Vagina (tissue), 2 donors: ENCODE measurements at places on chromosomes 16 and 17.

DNA sequence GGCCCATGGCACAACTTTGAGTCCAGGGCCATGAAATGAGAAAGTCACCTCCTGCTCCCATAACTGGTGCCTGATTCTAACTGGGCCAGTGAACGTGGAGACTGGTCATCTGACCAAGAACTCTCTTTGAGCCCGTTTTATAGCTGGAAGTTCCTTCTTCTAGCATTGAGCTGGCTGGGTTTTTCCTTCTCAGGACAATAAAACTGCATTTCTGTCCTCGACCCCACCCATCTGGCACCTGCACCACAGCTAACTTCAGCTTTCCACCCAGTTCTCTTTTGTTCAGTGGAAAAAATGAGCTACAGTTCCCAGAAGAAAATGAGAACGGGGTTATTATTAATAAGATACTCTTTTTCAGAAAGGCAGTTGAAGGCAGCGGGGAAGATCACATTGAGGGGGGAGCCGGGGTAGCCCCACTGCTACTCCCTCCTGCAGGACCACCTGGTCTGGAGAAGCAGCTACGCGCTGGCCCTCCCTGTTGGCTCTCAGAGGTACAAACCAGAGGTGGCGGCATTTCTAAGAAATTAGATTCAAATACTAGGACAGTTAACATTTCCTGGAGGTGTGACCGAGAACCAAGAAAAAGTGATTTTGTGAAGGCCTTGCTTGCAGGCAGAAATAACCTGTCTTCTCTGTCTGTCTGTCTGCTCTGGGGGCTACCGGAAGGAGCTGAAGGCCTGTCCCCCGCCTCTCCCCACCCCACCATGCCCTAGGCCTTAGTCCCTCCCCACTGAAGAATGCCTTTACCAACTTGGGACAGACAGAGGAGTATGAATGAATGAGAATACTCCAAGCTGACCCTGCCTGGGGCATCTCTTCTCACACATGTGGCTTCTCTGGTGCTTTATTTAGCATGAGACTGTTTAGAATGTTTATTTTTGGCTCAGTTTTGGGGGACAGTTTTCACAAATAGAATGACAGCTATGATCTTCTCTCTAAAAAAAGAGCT is 123.9 kb downstream of the XYLT1 start:
- no peak for DNase-seq

DNA sequence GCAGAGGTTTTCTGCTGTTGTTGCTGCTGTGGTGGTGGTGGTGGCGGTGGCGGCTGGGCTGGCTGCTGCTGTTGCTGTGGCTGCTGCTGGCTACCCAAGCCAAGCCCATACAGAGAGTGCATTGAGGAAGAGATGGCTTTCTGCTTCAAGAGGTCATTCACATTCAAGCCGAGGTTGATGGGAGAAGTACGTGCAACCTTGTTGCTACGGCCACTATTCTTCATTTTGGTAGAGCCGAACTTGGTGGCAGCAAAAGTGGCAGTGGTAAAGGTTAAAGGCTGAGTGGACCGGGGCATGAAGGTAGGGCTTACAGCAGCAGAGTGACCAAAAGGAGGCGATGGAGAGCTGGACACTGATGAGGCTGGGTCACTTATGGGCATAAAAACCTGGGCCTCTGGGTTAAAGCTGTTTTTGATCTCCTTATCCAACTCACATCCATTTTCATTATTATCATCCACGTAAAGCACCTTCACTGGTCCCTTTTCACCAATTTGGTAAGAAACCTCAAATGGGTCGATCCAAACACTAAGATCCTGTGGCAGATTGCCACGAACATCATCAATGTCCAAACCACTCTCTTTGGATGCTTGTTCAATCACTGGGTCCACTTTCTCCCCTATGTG is 2.8 kb downstream of the TOB1 start:
- no peak for DNase-seq

DNA sequence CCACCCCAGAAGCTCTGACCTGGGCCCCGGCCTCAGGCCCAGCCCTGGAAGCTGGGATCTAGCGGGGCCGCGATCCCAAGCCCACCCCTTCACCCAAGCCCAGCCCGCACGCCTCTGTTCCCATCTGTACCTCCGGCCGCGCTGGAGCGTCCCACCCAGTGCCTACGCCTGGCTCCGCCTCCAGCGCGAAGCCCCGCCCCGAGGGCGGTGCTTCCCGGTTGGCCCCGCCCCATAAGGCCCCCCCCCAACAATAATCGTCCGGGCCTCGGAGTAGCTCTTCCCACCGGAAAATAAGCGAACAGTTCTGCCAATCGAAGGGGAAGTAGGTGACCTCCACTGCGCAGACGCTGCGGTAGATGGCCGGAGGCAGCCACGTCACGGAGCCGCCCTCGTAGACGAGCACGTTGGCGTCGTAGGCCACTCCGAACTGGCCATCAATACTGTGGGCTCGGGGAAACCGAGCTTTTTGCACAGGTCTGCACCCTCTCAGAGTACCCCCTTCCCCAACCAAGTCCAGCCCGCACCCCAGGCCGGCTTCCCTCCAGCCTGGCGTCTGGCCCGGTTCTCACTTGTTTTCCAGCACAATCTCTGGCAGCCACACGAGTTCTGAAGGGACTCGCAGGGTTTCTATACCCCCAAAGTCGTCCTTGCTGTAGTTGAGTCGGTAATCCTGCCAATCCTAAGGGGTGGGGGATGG is 1.1 kb downstream of the CHRNE start:
- DNase-seq: no peak

DNA sequence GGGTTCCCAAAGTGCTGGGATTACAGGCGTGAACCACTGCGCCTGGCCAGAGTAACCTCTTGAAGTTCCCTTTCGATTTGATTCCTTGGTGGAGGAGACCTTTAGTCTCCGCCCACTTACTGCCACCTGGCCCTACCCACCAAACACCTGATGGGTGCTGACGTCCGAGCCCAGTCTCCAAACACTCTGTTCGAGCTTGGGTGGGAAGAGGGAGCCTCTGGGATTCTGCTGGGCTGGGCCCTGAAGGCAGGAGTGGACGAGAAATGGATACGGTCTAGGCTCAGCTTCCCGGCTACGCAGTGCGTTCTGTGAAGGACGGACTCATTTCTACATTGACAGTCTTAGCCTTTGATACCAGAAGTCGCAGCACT is 870 bp upstream of the ITGA3 start:
- DNase-seq: no peak

DNA sequence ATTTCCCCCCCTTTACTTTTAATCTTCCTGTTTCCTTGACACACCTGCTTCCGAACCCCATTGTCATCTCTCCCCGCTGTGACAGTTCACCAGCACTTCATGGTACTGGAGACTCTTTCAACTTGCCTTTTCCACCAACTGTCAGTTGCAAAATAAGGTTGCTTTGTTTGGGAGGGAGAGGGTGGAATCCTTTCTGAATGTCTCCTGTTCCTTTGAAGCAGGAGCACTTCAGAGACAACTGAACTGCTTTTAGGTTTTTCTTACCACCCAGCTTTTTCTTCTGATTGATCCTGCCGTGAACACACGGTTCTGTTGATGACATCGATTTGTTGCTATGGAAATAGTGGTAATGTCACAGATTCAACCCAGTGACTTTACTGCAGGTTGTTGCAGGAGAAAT is 42.0 kb downstream of the RPA1 start:
- no peak for DNase-seq

- DNase-seq: no peak
Observed at GRCh38 chr17:78268191-78268874, 36.9 kb downstream of the TMEM235 start.

- DNase-seq: no peak
Observed at GRCh38 chr16:22397464-22397863, 23.0 kb upstream of the CDR2 start.

GRCh38 chr17:65402513-65403496 is 158.6 kb downstream of the AXIN2 start:
- no peak for DNase-seq

GRCh38 chr17:83109386-83109785 is 30.0 kb downstream of the METRNL start:
- DNase-seq: no peak

GRCh38 chr16:13909069-13909468 is 10.9 kb upstream of the ERCC4 start:
- DNase-seq: no peak

- no peak for DNase-seq
Observed at GRCh38 chr16:49740256-49740655, 115.7 kb downstream of the ZNF423 start.

DNA sequence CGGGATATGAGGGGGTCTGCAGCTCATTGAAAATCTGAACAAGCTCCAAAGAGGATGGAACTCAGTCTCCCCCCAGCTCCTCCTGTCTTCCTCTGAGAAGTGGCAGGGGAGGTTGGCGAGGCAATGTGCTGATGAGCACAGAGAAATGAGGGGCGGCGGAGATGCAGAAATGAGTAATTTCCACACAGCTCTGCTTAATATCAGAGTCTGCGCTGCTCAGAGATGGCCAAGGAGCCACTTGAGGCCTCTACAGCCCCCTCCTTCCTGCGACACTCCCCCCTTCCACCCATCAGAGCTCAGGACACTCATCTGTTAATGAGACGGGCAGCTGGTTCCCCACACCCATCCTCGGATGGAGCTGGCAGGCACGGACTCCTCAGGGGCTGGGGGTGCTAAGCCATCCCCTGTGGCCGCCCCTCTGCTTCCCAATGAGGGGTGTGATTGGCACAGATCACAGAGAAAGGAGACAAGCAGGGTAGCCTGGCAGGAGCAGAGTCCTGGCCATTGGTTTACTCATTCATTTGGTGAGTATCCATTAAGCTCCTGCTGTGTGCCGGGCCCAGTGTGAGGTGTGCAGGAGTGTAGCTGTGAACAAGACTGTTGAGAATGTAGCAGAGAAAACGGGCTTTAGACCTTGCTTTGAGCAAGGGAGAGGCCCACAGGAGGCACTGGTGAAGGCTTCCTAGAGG is 12.7 kb upstream of the CRHR1 start:
- no peak for DNase-seq

- no peak for DNase-seq
Observed at GRCh38 chr16:88303890-88304819, 78.6 kb upstream of the ZNF469 start.

DNA sequence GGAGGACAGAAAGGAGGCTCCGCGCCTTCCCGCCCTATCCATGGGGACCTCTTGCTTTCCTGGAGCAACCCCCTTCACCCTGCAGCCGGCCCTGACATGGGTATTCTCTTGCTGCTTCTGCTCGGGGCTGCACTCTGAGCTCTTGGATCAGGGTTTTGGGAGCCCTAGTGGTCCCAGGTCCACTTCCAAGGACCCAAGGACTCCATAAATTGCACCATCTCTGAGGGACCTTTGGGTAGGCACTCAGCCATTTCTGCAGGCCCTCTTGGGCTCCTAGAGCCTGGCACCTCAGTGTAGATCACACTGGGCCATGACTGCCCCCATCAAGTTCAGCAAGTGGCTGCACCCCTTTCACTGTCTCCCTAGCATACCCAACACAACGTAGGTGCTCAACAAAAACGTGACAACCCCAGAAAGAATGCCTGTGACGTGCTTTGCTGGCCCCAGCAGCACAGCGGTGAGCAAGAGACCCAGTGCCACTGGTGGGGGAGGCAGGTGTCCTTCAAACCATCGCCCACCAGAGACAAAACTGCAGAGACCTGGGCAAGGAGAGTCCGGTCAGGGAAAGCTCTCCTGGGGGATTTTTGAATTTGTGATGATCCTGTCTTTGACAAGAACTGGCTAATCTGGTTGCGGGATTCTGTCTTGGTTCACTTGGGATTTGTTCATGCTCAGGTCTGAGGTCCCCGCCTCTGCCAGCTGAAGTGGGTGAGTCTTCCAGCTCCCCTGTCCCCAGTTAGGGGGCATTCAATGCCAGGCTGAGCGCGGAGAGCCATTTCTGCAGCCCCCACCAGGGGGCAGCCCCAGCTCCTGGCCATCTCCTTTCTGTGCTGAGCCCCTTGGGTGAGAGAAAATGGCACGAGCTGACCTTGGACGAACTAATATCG is 2.5 kb upstream of the RAB11FIP4 start:
- DNase-seq: no peak

DNA sequence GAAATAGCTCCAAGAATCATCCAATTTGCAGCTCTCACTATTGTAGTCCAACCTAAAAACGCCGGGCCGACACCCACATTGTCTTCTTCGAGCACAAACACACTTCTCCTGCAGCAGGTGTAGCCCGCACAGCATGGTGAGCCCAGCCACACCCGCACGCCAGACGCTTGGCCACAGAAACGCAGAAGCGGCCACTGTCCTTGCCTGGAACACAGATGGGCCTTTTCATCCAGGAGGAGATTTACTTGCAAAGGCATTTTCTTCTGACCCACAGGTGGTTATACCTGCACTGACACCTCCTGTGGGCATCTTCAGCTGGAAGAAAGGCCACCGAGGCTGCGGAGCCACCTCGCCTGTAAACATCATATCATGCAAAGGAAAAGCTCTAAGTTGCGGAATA is 98.4 kb downstream of the ADCY9 start:
- no peak for DNase-seq

- no peak for DNase-seq
Observed at GRCh38 chr17:6712058-6712853, 913 bp downstream of the SLC13A5 start.

- DNase-seq: no peak
Observed at GRCh38 chr16:28264656-28265055, 27.7 kb upstream of the SBK1 start.

DNA sequence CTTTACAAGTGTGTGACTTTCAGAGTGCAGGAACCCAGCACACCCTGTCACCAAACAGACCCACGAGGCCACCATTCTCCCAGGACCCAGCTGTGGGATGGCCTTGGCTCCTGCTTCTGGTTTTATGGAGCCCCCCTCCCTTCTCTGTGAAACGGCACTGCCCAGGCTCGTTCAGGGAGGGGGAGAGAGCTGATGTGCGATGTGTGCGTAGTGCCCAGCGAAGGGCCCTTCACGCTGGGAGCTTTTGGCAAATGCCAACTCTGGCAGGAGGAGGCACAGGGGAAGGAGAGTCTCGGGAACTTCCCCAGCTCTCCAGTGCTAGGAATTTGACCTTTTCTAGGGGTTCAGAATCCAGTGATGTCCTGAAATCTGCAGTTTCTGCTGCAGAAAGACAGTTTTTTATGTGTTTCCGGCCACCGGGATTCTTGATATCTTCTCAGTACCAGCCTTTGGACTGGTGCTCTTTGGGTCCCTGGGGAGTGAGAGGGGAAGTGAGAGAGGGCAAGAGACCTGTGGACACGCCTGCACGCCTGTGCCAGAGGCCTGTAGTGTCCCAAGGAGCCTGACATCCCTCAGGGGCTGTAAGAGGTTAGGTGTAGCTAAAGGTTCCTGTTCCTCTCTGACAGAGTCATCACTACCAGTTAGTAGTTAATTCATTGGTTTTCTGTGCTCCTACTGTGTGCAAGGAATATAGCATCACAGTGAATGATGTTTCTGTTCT is 45.1 kb downstream of the CMIP start:
- DNase-seq: no peak

- DNase-seq: no peak
Observed at GRCh38 chr17:36524428-36524876, 10.2 kb downstream of the MYO19 start.
